ENCODE measurements at places on chromosomes 4 and X.

GRCh38 chr4:187387739-187388138 lies 607.8 kb upstream of the ZFP42 start:
- DNase-seq: no peak

DNA sequence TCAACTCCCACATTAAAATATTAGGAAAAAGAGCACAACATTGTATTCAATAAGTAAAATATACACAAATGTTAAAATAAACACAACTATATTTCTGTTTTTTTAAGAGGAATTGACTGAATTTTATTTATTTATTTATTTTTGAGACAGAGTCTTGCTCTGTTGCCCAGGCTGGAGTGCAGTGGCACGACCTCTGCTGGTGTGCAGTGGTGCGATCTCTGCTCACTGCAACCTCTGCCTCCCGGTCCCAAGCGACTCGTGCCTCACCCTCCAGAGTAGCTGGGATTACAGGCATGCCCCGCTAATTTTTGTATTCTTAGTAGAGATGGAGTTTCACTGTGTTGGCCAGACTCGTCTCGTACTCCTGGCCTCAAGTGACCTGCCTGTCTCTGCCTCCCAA lies 31.4 kb downstream of the TEX13A start:
- DNase-seq: no peak

- DNase-seq: no peak
Measured at GRCh38 chr4:137754652-137755471, 222.6 kb upstream of the PCDH18 start.

GRCh38 chr4:84914686-84915395 lies 51.6 kb downstream of the WDFY3 start:
- DNase-seq: no peak

- no peak for DNase-seq
Measured at GRCh38 chrX:41449615-41450014, 2.5 kb downstream of the NYX start.

DNA sequence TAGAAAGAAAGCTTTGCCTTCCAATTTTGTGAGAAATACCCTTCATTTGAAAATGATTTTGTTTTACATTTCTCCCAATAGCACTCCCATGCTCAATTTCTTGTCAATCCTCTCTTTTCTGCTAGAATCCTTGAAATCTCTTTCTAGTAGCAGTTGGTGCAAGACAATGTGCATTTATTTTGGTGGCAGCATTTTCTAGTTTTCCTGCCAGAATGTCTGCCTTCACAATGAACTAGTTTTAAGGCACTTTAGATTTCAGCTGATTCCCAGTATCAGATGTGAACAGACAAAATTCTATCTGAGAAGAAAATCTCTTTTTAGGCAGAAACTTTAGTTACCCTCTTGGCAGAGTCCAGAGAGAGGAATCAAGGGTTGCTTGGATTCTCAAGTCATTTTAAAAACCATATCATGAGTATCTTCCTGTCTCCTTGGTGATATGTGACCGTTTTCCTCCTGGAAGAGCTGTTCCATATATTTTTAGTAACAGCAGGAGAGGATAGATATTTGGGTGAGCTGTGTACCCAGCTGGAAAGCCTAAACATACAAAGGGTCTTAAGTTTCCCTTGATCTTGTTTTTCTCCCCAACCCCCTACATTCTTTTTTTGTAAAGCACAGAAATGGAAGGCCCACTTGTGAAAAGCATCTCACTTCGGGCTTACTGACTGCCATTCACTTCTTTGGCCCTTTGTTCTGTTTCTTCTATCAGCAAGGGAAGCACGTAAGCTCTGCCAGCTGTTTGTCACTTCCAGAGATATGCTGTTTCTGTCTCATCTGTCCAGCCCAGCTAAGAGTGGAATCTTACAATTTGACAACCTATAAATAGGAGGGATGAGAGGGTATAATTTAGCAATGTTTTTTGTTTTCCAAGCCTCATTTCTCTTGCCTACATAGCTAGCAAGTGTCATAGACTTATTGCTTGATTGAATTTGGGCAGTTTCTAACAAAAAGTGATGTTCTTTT lies 38.7 kb downstream of the TSPAN7 start:
- DNase-seq: no peak

DNA sequence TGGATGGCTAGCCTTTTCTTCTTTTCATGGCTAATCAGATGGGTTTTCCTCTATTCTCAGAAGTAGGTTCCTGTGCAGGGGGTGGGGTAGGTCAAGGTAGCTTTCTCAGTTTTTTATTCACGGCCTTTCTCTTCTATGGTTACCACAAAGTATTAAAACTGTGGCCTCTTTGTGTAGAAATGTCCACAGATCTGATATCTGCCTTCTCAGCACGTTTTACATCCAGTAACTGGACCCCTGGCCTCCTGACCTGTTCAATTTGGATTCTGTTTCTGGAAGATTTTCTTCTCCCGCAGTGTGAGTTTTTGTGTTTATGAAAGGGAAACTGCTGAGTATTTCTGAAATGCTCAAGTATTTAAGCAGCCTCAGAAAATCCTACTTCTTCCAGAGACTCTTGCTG lies 688.5 kb downstream of the RAPGEF2 start:
- DNase-seq: no peak

DNA sequence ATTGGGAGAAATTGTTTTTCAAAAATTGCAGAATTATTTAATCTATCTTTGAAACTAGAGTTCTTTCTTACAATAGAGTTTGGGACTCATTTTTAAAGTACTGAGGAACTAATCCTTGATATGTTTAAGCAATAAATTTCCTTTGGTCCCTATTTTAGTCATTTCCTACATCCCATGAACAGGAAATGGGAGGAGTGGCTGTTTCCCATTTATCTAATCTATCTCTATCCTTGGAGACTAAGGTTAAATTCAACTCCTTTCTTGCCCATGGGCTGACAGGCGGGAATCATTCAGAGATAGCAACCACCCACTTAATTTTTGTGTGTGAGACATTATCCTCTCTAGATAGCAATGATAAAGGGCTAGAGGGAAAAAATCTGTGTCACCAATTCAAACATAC lies 131.6 kb upstream of the EMCN start:
- DNase-seq: no peak

DNA sequence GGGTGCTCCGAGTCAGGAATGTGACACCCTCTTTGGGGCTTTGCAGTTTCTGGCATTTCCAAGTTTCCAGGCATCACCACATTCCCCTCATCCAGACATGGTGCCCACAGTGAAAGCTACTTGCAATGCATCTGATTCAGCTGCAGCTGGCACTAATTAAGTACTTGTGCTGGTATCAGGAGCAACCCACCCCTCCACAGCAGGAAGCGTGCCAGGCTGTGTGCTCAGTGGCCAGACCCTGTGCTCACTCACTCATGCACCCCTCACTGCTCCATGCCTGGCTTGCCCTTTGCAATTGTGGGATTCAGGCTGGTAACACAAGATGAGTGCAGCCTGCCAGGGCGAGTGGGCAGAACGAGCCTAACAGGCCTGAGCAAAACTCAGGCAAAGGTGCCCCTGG lies 271.2 kb downstream of the EPHA5 start:
- DNase-seq: no peak

DNA sequence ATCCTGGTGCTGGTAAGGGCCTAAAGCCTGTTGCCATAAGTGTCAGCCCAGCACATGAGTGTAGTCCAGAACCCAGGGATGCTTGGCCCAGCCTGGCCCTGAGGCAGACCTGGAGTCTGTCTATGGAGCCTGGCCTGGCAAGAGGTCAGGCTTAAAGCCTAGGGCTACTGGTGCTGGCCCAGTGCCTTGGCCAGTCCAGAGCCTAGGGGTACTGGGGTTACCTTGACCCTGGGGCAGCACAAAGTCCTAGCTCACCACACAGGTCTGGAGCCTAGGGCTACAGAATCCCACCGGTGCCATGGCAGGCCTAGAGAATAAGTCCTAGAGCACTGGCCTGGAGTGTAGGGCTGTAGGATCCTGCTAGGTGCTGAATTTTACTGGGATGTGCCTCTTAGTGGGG lies 393.8 kb downstream of the MAGEE1 start:
- DNase-seq: no peak

DNA sequence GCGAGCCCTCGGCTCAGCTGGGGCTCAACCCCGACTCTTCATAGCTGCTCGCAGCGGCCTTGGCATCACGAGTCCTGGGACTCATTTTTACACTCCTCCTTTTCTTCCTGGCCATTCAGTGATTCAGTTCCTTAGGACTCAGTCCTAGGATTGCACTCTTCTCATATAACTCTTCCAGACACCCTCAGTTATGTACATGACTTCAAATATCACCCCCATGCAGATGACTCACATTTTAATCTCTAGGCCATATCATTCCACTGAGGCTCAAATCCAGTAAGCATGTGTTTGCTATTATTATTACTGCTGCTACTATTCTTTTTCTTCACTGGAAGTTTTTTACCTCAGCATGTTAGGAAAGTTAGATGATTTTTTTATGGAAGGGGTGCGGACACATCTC lies 14.4 kb downstream of the ITGB1BP2 start:
- DNase-seq: no peak
